ENCODE measurements at places on chromosomes 4 and X. TPM values are rescaled to one million over a fixed set of nuclear protein-coding genes. Genes with fewer than 3 reads are reported as not detected.

CRLF2 gene
- not detected for total RNA-seq

SMR3A gene
- total RNA-seq: not detected

GRCh38 chr4:164139291-164139690 is 614.6 kb upstream of the SMIM31 start:
- H3K4me1 ChIP-seq: peaks cover 7% of the 10 kb centered on the region
- H3K36me3 ChIP-seq: no peaks in the 10 kb centered on the region
- no peak overlapping the region for H3K4me3 ChIP-seq
- no peak overlapping the region for H3K27ac ChIP-seq
- no peak for DNase-seq

DNA sequence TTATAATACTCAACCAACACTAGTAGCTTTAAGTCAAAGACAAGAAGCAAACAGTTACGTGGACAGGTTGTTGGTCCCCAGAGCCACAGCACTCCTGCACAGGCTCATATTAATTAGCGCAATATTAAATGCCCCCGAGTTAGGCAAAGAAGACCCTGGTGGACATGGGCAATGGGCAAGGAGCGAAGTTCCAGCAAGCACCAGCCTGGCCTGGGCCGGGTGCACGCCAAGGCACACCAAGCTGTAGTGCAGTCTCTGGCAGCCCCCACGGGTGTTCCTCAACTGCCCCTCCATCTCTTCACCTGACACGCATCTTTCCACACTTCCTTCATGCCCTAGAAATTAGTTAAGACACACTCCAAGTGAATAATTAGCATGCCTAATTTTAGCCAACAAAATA is 20.1 kb downstream of the FAT1 start:
- peak overlapping the region; percentile 72 for H3K27ac ChIP-seq
- H3K36me3 ChIP-seq: peaks cover 11% of the 10 kb centered on the region
- H3K4me3 ChIP-seq: no peak overlapping the region
- no peak for DNase-seq
- H3K27me3 ChIP-seq: no peaks in the 10 kb centered on the region

GRCh38 chr4:110631584-110632505 is 9.0 kb upstream of the PITX2 start:
- DNase-seq: peak; percentile 94
- no peaks in the 10 kb centered on the region for H3K36me3 ChIP-seq
- H3K4me1 ChIP-seq: peaks cover 54% of the 10 kb centered on the region

GRCh38 chr4:73460913-73461522 is 20.5 kb upstream of the AFM start:
- no peak overlapping the region for H3K27ac ChIP-seq
- no peaks in the 10 kb centered on the region for H3K27me3 ChIP-seq
- no peak overlapping the region for H3K4me3 ChIP-seq

GRCh38 chr4:149889991-149890390 is 74.3 kb upstream of the IQCM start:
- no peak overlapping the region for H3K4me3 ChIP-seq
- H3K27ac ChIP-seq: no peak overlapping the region
- DNase-seq: no peak

- no peak overlapping the region for H3K27ac ChIP-seq
- H3K4me1 ChIP-seq: no peaks in the 10 kb centered on the region
- no peaks in the 10 kb centered on the region for H3K36me3 ChIP-seq
- H3K27me3 ChIP-seq: no peaks in the 10 kb centered on the region
- no peak overlapping the region for H3K4me3 ChIP-seq
Observed at GRCh38 chr4:8262637-8263322, 6.8 kb upstream of the HTRA3 start.

GRCh38 chrX:63503541-63503940 is 152.4 kb upstream of the SPIN4 start:
- H3K36me3 ChIP-seq: peaks cover 5% of the 10 kb centered on the region
- no peaks in the 10 kb centered on the region for H3K27me3 ChIP-seq
- H3K27ac ChIP-seq: peak overlapping the region; percentile 93
- H3K4me3 ChIP-seq: peak overlapping the region; percentile 30
- peak; percentile 79 for DNase-seq
- H3K4me1 ChIP-seq: peaks cover 15% of the 10 kb centered on the region

IL9R gene
- total RNA-seq: not detected

GRCh38 chrX:34632384-34632783 is 24.7 kb downstream of the TMEM47 start:
- H3K27ac ChIP-seq: no peak overlapping the region
- no peak overlapping the region for H3K4me3 ChIP-seq
- DNase-seq: no peak
- H3K36me3 ChIP-seq: peaks cover 15% of the 10 kb centered on the region

AMER1 gene
- total RNA-seq: 6.7 TPM

- peak; percentile 26 for DNase-seq
- H3K4me1 ChIP-seq: no peaks in the 10 kb centered on the region
- no peaks in the 10 kb centered on the region for H3K27me3 ChIP-seq
- H3K27ac ChIP-seq: no peak overlapping the region
- H3K4me3 ChIP-seq: no peak overlapping the region
- H3K36me3 ChIP-seq: no peaks in the 10 kb centered on the region
Observed at GRCh38 chr4:126223784-126224407, 909.1 kb downstream of the FAT4 start.

DNA sequence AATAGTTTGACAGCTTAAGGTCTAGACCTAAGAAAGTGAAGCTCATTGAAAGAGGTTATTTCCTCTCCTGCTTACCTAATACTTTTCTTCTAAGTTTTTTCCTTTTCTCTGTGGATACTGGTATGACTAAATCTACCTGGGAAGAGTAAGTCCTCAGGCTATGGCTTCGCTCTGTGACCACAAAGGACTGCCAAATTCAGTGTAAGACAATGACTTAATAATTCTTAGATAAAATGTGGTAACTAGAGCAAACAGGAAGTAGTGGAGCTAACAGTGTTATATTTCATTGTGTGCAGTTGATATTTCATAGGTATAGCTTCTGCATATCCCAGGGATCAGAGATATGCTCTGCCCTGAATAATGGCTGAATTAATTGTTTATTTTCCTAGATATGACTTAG is 418.9 kb downstream of the CCSER1 start:
- H3K27me3 ChIP-seq: no peaks in the 10 kb centered on the region
- no peak overlapping the region for H3K4me3 ChIP-seq
- no peak overlapping the region for H3K27ac ChIP-seq
- H3K36me3 ChIP-seq: no peaks in the 10 kb centered on the region
- no peaks in the 10 kb centered on the region for H3K4me1 ChIP-seq
- no peak for DNase-seq

DNA sequence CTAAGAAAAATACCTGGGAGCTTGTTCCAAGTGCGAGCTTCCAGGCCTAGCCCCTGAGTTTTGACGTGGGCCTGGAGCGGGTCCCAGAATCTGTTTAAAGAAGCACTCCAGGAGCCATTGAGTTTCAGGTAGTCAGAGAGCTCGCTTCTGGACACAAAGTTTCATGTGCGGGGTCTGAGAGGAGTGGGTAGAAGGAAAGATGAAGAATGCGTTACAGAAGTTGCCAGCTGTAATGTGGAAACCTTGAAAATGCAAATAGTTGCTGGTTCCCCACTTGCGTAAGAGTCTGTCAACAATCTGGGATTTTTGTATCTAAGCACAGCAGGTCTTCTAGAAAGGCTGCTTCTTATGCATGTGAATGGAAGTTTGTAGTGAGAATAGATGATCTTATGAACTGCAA is 77.5 kb upstream of the CLCN4 start:
- no peaks in the 10 kb centered on the region for H3K4me1 ChIP-seq
- H3K36me3 ChIP-seq: no peaks in the 10 kb centered on the region
- DNase-seq: no peak
- no peak overlapping the region for H3K4me3 ChIP-seq

DNA sequence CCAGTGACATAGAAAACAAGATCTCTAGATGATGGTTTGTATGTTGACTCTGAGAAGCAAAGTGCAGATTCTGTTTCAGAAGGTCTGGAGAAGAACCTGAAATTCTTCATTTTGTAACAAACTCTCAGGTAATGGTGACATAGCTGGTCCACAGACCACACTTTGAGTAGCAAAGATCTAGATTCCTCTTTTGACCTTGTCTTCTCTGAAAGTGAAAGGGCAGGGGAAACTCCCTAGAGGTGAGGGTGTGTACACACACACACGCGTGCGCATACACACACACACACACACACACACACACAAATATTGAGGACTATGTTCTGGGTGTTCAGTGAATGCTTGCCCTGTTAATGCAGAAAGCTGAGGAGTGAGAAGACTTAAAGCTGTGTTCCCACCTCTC is 110.1 kb downstream of the NHSL2 start:
- no peak overlapping the region for H3K27ac ChIP-seq
- H3K36me3 ChIP-seq: no peaks in the 10 kb centered on the region
- no peak overlapping the region for H3K4me3 ChIP-seq
- DNase-seq: no peak
- peaks cover 12% of the 10 kb centered on the region for H3K27me3 ChIP-seq

DNA sequence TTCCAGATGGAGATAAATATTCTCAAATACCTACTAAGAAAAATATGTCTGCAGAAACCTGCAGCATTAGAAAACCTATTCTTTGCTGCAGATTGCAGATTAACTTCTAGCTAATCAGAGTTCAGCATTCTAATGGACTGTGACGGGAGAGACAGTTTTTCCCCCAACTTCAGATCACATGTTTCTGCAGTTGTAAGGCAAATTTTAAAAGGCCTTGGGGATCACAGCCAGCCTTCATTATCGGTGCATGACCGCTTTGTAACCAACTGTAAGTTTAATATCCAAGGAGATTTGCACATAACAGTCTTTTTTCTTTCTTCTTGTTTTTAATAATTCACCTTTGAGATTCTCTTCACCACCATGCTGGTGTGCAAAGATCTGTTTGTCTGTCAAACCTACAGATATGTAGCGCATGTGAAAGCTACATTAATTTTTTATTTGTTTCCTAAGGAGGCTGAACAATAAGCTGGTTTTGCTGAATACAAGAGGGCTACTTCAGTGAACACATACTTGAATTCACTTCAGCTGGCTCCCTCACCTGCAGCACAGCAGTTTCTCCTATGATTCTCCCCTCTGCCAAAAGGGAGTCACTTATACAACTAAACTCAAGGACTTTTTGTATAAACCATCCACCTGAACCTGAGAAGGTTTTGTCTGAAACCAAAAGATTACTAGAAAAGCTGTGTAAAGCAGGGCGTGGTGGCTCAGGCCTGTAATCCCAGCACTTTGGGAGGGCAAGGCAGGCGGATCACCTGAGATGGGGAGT is 488.5 kb downstream of the RPA4 start:
- H3K4me3 ChIP-seq: no peak overlapping the region
- no peaks in the 10 kb centered on the region for H3K36me3 ChIP-seq
- H3K4me1 ChIP-seq: peaks cover 5% of the 10 kb centered on the region
- H3K27me3 ChIP-seq: no peaks in the 10 kb centered on the region
- no peak overlapping the region for H3K27ac ChIP-seq
- DNase-seq: no peak

- no peak overlapping the region for H3K27ac ChIP-seq
- no peaks in the 10 kb centered on the region for H3K36me3 ChIP-seq
- DNase-seq: no peak
Observed at GRCh38 chr4:133618963-133619362, 469.9 kb downstream of the PCDH10 start.

DNA sequence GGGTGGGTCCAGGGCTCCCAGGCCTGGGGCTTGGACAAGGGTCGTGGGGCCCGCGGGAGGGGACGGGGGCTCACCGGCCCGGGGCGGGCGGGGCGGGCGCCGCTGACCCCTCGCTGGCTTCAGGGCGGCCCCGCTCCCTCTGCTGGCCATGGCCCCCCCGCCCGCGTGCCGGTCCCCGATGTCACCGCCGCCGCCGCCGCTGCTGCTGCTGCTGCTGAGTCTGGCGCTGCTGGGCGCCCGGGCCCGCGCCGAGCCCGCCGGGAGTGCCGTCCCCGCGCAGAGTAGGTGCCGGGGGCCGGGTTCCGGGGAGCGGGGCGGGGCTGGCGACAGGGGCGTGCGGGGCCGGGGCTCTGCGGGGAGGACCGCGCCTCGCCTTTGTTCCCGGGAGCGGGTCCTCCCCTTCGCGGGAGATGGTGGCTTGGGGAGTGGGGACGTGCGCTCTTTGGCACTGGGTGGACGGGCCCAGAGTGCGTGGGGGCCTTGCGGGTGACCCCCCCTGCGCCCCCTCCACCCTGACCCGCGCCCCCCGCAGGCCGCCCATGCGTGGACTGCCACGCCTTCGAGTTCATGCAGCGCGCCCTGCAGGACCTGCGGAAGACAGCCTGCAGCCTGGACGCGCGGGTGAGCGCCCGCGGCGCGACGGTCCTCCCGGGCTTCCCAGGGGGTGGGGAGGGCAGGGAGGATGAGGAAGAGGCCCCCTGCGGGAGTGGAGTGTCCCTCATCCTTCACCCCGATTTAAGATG is 16.8 kb upstream of the NAT8L start:
- no peaks in the 10 kb centered on the region for H3K36me3 ChIP-seq
- H3K4me3 ChIP-seq: peak overlapping the region; percentile 83
- peak; percentile 70 for DNase-seq

- H3K36me3 ChIP-seq: peaks cover 16% of the 10 kb centered on the region
- no peaks in the 10 kb centered on the region for H3K4me1 ChIP-seq
- DNase-seq: no peak
- H3K27me3 ChIP-seq: no peaks in the 10 kb centered on the region
- H3K4me3 ChIP-seq: no peak overlapping the region
Observed at GRCh38 chrX:53605004-53605403, 81.5 kb downstream of the HUWE1 start.

DNA sequence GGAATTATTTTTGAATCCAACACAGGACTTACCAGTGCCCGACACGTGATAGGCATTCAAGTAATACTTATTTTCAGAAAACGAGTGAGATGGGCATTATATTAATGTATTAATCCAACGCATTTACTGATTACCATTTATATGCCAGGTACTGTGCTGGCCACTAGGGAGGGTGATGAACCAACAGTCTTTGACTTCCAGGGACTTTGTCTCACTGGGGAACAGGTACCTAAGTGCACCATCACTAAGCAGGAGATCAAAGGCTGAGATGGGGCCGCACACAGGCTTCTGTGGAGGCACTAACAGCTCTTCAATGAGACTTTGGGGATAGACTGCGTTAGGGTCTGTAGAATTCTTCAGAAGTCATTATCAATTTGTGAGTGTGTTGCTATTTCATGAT is 5.7 kb upstream of the TADA2B start:
- no peak overlapping the region for H3K27ac ChIP-seq
- DNase-seq: no peak
- peaks cover 3% of the 10 kb centered on the region for H3K4me1 ChIP-seq
- H3K36me3 ChIP-seq: no peaks in the 10 kb centered on the region
- peaks cover 26% of the 10 kb centered on the region for H3K27me3 ChIP-seq
- H3K4me3 ChIP-seq: no peak overlapping the region

NPNT gene
- total RNA-seq: 0.22 TPM

SMIM43 gene
- total RNA-seq: not detected

CYLC1 gene
- not detected for total RNA-seq

FAM184B gene
- 0.03 TPM for total RNA-seq

CFAP99 gene
- not detected for total RNA-seq

ADAD1 gene
- not detected for total RNA-seq

DNA sequence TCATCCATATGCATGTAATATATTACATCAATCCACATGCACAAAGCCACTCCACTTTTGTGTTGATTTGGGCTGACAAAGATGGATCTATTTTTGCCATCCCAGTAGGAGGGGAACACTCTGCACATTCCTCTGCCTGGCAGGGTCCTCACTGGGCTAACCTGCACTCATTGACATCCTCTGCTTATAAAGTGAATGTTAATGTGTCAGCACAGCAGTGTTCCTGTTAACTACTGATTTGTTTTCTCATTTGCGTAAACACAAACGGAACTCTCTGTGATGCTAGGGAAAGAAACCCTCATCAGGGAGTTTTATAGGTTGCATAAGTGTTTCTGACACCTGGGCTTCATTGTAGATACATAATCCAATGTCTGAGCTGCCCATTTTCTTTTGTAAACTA is 826.0 kb downstream of the RAB28 start:
- no peak overlapping the region for H3K4me3 ChIP-seq
- H3K27me3 ChIP-seq: no peaks in the 10 kb centered on the region
- H3K27ac ChIP-seq: no peak overlapping the region

FAM193A gene
- total RNA-seq: 29.1 TPM

- no peak for DNase-seq
- H3K4me1 ChIP-seq: no peaks in the 10 kb centered on the region
- no peak overlapping the region for H3K27ac ChIP-seq
- H3K4me3 ChIP-seq: no peak overlapping the region
- no peaks in the 10 kb centered on the region for H3K36me3 ChIP-seq
Observed at GRCh38 chr4:48073567-48074103, 57.1 kb downstream of the NIPAL1 start.

Measured in neural progenitor cell (in vitro differentiated cells).